Non-pigmented ciliary epithelial cell (primary cell): ENCODE measurements at places on chromosomes 2 and 18.

DNA sequence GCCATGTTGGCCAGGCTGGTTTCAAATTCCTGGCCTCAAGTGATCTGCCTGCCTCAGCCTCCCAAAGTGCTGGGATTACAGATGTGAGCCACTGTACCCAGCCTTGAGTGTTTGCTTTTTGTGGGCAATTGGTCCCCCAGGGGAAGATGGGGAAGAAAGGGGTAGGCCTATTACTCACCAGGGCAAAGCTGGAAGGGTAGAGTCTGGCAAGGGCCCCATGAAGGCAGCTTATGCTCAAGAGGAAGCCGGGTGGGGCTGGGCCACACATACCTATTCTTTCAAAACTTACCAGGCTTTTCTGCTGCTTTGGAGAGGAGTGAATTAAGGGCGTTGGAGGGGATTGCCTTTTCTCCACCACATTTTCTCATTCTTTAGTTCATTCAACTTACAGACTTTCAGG lies 24.5 kb upstream of the CD28 start:
- DNase-seq = no peak

DNA sequence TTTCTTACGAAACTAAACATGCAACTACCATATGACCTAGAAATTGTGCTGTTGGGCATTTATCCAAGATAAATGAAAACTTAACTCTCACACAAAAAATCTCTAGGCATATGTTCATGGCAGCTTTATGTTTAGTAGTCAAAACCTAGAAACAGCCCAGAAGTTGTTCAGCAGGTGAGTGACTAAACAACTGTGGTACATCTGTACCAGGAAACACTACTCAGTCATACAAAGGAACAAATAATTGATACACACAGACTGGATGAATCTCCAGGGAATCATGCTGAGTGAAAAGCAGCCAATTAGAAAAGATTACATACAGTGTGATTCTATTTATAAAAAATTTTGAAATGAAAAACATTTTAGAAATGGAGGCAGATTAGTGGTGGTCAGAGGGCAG lies 29.3 kb downstream of the DYNC2LI1 start:
- no peak for DNase-seq

- no peak for DNase-seq
Measured at GRCh38 chr2:236887953-236888793, 197.5 kb upstream of the COPS8 start.

DNA sequence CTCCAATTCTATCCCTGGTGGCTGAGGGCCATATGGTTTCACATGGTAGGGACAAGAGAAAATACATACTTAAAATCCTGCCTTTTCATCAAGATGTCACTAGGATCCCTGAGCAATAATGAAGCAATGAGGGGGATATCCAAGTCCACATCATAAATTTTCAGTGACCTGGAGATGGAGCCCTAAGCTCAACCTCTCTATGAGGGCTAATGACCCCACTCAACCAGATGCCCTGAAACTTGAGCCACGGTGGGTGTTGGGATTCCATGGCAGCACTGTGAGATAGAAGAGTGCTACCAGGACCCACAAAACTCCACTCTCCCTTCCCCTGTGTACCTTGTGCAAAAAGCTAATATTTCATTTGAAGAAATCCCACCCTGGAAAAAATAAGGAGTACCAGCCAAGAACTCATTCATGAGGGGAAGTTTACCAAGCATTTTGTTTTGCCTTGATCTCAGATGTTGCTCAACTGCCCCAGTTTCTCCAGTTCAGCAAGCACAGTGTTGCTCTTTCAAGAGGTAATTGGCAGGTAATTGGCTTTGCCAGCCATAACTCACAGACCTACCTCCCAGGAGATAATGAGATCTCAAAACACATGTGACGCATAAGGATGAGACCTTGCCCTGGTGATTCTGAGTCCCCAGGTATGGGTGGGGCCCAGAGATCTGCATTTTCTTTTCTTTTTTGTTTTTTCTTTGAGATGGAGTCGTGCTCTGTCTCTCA lies 51.0 kb upstream of the TTC39C start:
- DNase-seq = no peak

DNA sequence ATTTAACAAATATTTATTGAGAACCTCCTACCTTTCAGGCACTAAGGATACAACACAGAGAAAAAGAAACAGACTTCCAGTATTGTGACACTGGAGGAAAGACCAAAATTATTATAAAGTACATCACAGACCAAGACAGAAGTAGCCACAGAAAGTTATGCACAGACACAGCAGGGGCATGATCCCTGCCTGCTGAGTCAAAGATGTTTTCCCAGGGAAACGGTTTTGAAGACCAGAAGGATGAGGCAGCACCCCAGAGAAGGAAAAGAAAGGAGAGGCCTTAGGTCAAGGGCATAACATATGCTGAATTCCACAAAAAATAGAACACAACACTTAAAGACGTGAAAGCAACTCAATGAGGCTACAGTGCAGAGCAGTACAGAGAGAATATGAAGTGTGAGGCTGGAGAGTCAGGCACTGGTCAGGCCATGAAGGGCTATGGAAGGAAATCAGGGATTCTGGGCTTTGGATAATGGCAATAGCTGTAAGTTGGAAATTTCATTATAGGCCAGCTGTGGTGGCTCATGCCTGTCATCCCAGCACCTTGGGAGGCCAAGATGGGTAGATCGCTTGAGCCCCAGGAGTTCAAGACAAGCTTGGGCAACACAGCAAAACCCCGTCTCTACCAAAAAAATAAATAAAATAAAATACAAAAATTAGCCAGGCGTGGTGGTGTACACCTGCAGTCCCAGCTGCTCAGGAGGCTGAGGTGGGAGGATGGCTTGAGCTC lies 8.2 kb downstream of the ADAM17 start:
- DNase-seq = no peak

DNA sequence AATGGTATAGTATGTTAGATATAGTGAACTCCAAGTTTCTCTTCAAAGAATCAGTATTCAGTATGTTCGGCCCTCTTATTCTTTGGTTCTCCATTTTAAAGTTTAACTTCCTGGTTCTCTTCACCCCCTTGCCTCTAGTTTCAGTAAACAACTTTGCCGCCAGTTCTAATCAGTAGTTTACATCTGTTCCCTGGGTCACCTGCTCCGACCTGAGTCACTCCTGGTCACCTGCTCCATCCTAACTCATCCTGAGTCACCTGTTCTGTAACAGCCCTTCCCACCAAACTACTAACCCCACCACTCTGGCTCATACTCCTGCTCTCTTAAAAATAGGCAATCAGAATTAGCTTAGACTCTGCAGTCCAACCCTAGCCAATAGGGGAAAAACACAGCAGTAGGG lies 23.7 kb upstream of the TEX51 start:
- DNase-seq = no peak

DNA sequence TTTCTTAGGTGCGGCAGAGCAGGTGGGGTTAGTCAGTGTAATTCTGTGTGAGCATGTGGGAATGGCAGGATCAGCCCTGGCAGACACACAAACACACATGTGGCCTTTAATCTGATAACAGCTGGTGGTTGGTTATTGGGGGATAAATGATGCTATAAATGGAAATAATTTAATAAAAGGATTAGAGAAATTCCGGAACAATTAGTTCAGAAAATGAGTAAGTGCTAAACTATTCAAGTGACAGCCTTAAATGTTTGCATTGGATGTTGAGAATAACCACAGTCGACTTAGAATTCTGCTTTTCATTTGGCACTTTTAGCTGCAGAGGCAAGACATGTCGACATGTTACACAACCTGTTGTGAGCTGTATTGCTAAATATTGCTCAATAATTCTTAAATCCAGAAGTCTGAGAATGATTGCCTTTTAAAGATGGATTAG lies 7.2 kb downstream of the SMYD1 start:
- peak; percentile 78 for DNase-seq

GRCh38 chr2:70003093-70003830 lies 41.8 kb upstream of the ASPRV1 start:
- no peak for DNase-seq

DNA sequence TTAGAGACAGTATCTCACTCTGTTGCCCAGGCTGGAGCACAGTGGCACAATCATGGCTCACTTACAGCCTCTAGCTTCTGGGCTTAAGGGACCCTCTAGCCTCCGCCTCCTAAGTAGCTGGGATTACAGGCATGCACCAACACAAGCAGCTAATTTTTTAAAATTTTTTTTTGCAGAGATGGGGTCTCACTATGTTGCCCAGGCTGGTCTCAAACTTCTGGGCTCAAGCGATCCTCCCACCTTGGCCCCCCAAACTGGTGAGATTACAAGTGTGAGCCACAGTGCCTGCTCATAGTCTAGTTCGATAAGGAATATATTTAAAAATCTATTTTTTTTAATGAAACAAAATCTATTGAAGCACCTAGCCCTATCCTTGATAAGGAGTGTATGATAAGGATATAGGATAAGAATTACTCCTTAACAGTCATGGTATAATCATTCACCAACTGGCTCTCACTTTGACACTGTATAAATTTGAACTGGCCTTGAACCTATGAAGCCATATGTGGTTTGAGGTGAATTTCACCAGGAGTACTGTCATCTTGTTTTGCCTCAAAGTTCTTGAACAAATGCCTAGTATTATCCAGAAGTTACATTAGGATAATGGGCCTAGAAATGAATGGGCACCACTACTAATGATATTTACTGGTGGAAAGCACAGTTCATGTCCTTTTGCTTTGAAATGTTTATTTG lies 71.1 kb downstream of the EXOC6B start:
- no peak for DNase-seq

GRCh38 chr2:18651842-18652774 lies 62.7 kb upstream of the NT5C1B start:
- DNase-seq = peak; percentile 63

DNA sequence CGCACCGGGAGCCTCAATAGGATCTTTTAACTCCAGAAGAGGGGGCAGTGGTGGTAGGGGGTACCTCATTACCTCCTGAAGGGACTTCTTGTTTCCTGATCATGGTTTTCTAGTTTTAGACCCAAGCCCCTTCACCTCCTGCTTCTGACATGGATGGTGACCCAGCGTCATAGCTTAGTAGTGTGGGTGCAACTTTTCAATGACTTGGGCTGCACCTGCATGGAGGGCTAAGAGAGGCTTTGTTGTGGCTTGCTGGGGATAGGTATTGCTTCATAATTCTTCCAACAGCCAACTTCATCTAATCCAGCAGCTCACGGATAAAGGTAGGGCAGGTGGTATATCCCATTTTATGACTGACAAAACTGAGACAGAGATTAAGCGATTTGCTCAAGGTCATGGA lies 3.0 kb downstream of the SLC1A4 start:
- no peak for DNase-seq

- no peak for DNase-seq
Measured at GRCh38 chr2:174878537-174879147, 114.4 kb upstream of the CHRNA1 start.

DNA sequence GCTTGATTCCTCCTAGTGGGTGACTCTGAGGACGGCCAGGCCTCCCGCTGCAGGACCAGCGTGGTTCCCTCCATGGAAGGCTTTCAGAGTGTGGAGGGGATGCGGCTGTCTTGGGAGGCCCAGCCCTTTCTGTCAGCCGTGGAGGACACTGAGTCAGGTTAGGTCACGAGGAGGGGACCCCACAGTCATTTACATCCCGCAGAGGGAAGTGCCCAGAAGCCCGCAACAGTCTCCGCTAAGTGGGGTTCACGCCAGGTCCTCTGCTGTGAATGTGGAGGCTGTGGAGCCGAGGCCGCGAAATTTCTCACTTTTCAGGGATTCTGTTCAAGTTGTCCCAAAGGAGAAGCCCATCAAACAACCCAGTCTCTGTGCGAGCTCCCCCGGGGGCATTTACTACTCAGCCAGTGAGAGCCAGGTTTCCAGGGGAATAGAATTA lies 8.8 kb downstream of the ACKR3 start:
- no peak for DNase-seq

GRCh38 chr18:48924630-48925490 lies 25.9 kb downstream of the SMAD7 start:
- no peak for DNase-seq

GRCh38 chr2:239152239-239152915 lies 248.4 kb downstream of the HDAC4 start:
- no peak for DNase-seq

GRCh38 chr18:10437837-10438236 lies 16.6 kb upstream of the APCDD1 start:
- no peak for DNase-seq

GRCh38 chr18:11522992-11523391 lies 86.4 kb upstream of the SLC35G4 start:
- no peak for DNase-seq

DNA sequence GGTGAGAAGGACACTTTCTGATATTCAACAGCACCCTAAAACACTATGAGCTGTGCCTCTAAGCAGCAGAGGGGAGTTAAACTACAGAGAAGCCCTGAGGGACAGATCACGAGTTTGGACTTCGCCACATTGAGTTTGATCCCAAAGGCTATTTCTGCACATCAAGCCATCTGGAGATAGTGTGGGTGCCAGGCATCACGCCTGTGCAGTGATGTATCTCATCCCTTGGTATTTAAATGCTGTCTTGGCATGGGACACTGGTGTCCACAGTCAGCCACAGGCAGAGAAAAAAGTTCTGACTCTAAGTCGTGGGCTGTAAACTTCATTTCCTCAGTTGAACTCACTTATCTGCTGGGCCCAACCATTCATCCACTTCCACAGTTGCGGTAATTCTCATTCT lies 742.3 kb upstream of the CELF4 start:
- no peak for DNase-seq

DNA sequence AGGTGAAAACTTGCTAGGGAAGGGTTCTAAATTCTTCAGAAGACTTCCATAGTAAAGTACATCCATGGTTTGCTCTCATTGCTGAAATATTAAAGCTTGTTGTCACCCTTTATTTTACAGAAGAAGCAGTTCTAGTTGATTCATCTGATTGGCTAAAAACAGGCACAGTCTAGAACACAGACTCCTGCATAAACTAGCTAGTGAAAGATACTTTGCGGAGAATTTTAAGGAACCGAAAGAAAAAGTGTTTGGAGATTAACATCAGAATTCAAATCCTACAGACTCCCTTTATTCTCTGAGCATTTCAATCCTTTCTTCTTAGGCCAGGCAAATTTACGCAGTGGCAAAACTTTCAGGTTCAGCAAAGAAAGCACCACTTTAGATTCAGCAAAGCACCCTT lies 1076.5 kb upstream of the ZEB2 start:
- DNase-seq = no peak

DNA sequence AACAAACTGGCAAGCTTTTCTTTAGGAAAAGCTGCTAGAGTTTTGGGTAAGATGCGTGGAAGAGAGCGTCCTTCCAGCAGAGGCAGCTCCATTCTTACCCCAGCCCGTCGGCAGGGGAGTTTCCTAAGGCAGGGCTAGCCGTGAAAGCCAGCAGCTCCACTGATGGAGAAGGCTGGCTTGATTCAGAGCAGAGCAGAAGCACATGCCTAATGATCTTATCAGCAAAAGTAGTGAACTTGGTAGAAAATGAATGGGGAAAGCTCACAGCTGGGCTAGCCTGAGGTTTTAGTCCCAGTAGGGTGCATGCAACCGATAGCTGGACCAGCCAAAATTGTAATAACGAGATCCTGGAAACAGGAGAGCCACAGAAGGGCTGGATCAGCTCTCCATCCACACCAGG lies 20.8 kb downstream of the LAMA1 start:
- DNase-seq = no peak

DNA sequence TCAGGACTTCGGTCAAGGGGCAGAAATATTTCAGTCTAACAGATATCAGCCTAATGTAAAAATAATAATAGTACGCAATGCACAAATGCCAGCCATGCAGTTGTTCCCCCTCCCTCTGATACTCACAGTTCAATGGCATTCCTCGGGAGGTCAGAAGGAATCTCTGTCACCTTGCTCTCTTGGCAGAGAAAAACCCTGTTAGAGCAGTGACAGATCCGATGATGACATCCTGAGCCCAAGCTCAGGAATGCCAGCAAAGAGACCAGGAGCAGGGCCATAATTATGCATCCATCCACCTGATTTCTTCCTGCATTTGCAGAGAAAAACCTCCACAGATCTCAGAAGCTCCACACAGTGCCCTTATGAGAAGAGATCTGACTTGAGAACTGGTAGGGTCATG lies at the start of gene FSHR:
Gene FSHR, minus strand, starts transcription at position 376 of the 400 bp plus-strand sequence. Its CDS starts 98 bp downstream, at position 278.
- DNase-seq = no peak
